Smooth muscle cell of the umbilical artery (primary cell): ENCODE measurements at places on chromosomes 12 and 14. TPM values are rescaled to one million over a fixed set of nuclear protein-coding genes. Genes with fewer than 3 reads are reported as not detected.

The ATP23 gene
- total RNA-seq = 6.8 and 7.9 TPM in 2 replicates

The MYF5 gene
- total RNA-seq = not detected in 2 replicates

The ARHGEF40 gene
- total RNA-seq = 50.5 and 81.2 TPM in 2 replicates

The FOXN4 gene
- not detected in 2 replicates for total RNA-seq

The ERP27 gene
- not detected in 2 replicates for total RNA-seq

The BDKRB2 gene
- total RNA-seq = 17.1 and 33.3 TPM in 2 replicates

The LRRC10 gene
- not detected in 2 replicates for total RNA-seq

The BATF gene
- total RNA-seq = not detected in 2 replicates

The CIROP gene
- total RNA-seq = not detected in 2 replicates

The LALBA gene
- not detected in 2 replicates for total RNA-seq

The KERA gene
- total RNA-seq = not detected in 2 replicates

The TECPR2 gene
- total RNA-seq = 14.6 and 28.5 TPM in 2 replicates

The PKP2 gene
- 3.4 and 20.5 TPM in 2 replicates for total RNA-seq

The KCNA5 gene
- not detected in 2 replicates for total RNA-seq

The RD3L gene
- not detected in 2 replicates for total RNA-seq

The LRRC43 gene
- 0.89 and 1.1 TPM in 2 replicates for total RNA-seq

The SLC5A8 gene
- total RNA-seq = not detected in 2 replicates

The RNASE1 gene
- 0.30 TPM in 1 of 2 replicates, not detected in the other for total RNA-seq

The SOX5 gene
- total RNA-seq = 6.2 TPM in 2 replicates

The FBLN5 gene
- 20.4 and 31.5 TPM in 2 replicates for total RNA-seq
